ENCODE measurements at places on chromosomes 12 and 14.

DNA sequence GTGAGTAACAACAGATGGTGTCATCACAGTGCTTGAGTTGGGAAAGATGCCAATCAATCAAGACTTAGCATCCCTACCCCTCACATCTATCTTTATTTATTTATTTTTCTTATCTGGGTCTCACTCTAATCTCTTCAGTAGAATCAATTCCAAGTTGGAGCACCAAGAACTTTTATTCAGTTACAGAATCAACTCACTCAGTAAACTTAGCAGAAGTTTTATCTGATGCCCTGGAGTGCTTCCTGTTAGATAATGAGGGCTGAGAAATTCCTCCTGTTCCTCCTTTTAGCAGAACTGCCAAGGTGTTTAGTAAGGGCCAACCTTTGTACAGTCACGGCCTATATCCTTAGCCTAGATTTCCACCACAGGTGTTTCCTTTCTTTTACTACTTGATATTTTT, 11.3 kb upstream of the SLC5A8 start:
- DNase-seq, result no peak

DNA sequence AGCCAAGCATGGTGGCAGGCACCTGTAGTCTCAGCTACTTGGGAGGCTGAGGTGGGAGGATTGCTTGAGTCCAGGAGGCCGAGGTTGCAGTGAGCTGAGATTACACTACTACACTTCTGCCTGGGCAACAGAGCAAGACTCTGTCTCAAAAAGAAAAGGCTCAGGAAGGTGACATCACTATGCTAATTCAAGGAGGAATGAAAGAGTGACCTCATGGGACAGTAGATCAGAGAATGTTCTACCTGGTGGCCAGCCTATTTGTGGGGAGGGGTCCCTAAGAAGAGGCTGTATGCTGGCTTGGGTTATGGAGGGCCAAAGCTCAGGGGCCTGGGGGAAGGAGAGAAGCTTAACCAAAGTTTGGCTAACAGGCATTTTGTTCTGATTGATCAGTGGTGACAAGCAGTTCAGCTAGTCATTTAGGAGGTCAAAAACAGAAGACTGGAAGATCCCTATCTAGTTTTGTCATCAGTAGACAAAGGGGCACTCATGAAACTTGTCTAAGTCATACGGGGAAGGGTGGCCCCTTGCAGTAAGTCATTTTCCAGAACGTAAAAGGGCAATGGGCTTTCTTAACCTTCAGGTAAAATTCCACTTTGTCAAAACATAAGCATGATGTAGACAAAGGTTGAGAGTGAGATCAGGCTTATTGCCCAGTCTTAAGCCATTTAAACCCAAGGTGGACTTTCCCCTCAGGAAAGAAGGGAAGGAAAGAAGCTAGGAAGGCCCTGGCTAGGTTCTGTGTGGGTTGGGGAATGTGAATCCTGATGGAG, 60.8 kb upstream of the EEA1 start:
- no peak for DNase-seq

DNA sequence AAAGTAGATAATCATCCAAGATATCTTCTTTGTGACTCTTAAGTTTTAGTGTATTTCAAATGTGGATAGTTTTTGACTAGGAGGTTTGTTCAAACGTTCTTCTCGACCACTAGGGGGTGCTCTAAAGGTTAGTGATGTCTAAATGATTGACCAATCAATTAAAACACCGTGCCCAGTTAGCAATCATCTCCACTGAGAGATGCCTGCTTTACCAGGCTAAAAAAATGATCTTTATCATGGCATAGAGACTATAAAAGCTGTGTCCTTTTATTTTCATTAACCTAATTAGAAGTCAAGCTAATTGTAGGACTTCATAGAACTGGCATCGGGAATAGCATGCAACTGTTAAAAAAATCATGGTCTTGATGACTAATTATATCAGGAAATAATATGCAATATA, 153.9 kb downstream of the PRKCH start:
- DNase-seq, result no peak

DNA sequence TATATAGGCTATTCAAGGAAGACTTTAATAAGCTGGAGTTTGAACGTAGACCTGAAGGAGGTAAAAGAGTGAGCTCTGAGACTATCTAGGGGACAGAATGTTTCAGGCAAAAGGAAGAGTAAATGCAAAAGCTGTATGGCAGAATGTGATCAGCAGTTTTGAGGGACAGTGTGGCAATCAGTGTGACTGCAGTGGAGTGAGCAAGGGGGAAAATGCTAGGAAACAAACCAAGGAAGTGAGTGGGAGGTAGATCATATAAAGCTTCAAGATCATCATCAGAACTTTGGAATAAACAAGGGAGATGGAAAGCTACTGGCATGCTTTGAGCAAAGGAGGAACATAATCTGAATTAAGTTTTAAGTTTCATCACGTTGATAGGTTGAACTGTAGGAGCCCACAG, 67.5 kb upstream of the BTG1 start:
- no peak for DNase-seq

- no peak for DNase-seq
Measured at GRCh38 chr14:100578552-100578951, 8.7 kb downstream of the BEGAIN start.

GRCh38 chr14:38578278-38578681, 322.4 kb upstream of the CLEC14A start:
- DNase-seq, result no peak

- DNase-seq, result peak; percentile 54
Measured at GRCh38 chr14:97978341-97978740, 1181.2 kb downstream of the VRK1 start.

GRCh38 chr12:49201595-49202295, 12.9 kb upstream of the TUBA1A start:
- DNase-seq, result no peak

GRCh38 chr12:15393995-15394394, 71.7 kb downstream of the PTPRO start:
- no peak for DNase-seq

GRCh38 chr14:58870961-58871360, 233.2 kb downstream of the DACT1 start:
- DNase-seq, result no peak

GRCh38 chr14:81341370-81341769, 58.8 kb downstream of the STON2 start:
- DNase-seq, result no peak

GRCh38 chr14:75800792-75801191, 139.7 kb downstream of the TTLL5 start:
- DNase-seq, result no peak

DNA sequence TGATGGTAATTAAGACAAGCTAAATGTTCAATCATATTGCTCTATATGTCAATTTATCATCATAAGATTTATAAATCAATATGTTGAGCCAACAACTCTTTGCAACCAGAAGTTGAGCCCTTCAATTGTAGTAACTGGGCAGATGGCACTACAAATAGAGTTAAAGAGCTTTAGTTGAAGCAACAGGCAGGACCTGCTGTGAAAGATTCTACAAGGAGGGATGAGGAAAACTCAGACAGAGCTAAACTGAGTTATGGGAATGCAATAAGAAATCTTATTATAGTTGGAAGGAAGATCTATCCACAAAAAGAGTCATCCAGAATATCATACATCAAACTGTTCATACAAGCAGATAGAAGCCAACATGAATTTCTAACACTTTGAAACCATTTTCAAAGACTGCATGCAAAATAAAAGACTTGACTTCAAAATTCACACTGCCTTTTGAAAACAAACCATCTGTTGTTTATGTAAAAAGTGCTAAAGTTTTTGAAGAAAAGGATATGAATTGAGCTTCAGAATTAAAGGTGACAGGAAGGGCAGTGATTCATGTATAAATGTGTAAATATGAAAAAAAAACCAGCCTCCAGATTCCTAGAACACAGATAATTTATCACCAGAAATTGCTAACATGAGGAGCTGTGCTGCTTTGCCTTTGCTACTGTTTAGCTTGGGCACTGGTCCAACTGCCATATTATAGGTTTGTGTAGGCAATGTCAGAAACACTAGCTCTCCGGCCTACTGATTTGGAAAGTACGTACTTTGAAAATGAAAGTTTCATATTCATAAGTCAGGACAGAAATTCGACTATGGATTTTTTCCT, 133.2 kb downstream of the SLC35F4 start:
- DNase-seq, result no peak

- DNase-seq, result no peak
Measured at GRCh38 chr12:132188916-132189325, 44.7 kb downstream of the NOC4L start.

DNA sequence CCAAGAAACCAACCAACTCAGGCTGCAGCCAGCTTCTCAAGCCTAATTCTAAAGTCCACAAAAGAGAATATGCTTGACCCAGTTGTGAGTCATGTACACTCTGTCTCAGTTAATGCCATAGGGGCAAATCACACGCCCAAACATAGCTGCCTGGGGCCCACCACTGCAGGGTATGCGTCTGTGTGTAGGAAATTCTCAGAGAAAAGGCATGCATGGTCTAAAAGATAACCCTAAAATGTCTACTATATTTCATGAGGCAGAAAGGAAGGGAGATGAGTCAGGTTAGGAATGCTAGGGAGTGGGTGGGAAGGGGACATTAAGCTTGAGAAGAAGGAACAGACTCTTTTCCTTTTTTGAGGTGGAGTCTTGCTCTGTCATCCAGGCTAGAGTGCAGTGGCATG, 22.3 kb upstream of the SPTLC2 start:
- no peak for DNase-seq

DNA sequence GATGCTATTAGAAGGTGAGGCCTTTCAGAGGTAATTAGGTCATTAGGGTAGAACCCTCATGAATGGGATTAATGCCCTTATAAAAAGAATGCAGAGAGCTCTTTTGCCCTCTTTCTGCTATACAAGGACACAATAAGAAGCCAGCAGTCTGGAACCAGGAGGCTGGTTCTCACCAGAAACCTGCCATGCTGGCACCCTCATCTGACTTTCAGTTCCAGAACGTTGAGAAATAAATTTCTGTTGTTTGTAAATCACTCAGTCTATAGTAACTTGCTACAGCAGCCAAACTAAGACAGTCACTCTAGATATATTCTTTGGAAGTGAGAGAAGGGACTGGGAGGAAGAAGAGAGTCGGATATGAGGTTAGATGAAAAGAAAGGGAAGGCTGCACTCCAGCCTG, 125.0 kb upstream of the MYF6 start:
- DNase-seq, result no peak

GRCh38 chr14:23145794-23146350, 26.8 kb upstream of the CEBPE start:
- no peak for DNase-seq

DNA sequence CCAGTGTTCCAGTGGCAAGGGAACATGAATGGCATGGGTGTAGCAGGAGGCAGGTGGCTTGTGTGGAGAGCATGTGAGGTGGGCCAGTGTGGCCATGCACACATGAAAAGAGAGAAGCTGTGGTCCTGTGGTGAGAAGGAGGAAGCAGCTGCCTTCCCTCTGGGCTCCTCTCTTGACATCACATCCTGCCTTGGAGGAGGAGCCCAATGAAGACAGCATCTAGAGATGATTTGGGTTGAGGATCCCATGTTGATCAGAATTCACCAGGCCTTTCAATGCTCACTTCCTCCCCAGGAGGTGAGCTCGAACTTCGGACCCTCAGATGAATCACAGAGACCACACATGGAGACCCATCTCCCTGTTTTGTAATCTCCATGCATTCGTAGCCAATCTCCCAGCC, 82.6 kb downstream of the LRRC74A start:
- no peak for DNase-seq
